ENCODE measurements at places on chromosomes 2 and 18. TPM values are rescaled to one million over a fixed set of nuclear protein-coding genes. Genes with fewer than 3 reads are reported as not detected.
A peak's percentile ranks its signal among the peaks of the same experiment; 100 is the strongest.

- DNase-seq: peak; percentile 69
Observed at GRCh38 chr2:20916604-20917286, 93.8 kb upstream of the LDAH start.

GRCh38 chr2:28415010-28415409 is 22.4 kb downstream of the FOSL2 start:
- DNase-seq: no peak

- no peak for DNase-seq
Observed at GRCh38 chr2:200211643-200212042, 94.8 kb upstream of the SPATS2L start.

DNA sequence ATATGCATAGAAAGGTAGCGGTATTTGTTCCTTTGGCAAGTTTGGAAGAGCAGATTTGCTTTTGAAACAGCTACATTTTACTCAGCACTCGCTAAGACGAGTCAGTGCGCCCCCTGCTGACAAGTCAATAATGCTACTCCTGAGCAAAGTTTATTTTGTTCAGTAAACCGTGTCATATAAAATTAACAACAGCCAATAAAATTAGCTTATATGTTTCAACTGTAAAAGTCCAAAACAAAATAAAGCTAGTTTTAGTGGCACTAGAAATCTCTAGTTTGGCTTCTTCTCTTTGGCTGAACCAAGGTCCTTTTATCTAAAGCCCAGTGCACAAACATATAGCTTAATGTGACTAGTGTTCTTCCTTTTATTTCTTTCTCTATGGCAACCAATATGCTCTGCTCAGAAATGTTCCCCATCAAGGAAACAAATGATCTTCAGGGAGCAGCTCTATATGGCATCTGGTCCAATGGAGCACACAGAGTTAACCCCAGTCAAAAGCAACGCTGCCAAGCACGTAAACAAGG is 4.2 kb upstream of the POU3F3 start:
- peak; percentile 62 for DNase-seq

DNA sequence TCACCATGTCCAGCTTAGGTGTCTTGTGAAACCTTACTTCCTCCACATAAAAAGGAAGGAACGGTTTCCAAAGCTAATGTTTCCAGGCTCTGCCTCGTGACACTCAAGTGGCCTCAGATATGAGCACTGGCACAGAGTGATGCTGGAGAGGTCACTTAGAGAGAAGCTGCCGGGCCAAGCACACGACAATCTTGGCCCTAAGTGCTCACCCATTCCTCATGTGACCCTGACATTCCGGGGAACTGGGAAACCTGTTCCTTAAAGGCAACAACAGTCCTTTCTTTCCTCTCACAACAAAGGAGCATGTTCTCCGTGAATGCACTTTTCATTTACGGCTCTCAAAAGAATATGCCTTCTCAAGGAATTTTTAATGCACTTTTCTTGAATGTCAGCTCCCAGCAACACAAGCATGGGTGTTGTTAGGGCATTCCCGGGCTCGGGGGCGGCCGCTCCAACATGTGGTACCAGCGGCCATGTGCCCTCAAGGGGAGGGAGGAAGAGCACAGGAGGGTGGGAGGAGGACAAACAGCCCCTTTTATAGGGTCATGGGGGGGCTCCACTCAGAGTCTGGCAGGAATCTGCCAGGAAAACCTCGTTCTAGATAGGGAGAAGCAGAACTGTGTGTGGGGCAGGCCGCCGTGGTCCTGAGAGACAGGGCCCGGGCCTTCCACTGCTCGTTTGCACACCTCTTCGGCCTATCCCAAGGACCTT is 118.6 kb downstream of the MBP start:
- DNase-seq: peak; percentile 7

GRCh38 chr2:106890606-106891005 is 4.6 kb upstream of the ST6GAL2 start:
- DNase-seq: no peak

DNA sequence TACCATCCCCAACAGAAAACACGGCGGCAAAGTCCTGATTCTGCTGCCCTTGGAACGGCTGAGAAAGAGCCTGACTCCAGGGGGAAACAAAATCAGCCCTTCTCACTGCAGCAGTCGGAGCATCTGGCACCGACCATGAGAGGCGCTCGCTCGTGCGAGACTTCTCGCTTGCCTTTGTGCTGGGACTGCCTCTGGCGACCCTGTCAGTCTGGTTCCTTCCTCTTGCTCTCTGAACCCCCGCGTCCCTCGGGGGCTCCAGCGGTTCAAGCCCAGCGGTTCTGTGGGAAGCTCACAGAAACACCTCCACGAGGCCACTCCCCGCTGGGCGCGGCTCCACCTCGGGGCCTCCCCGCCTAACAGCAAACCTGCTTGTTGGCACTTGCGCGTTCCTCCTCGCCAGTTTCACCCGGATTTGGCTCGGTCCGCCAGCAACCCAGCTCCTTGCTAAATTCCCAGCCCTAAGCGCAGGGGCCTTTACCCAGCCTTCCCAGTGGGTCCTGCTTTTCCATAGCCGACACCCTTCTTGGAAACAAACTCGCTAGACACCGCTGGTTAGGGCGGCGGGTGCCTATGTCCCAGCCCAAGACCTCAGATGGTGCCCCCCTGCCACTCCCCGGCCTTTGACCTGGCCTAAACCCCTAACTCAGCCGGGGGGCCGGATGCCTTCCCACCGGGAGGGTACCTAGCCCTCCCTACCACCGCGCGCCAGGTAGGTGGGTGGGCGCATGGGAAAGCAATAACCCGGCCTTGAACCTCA is 2.2 kb downstream of the RND3 start:
- DNase-seq: peak; percentile 89

DNA sequence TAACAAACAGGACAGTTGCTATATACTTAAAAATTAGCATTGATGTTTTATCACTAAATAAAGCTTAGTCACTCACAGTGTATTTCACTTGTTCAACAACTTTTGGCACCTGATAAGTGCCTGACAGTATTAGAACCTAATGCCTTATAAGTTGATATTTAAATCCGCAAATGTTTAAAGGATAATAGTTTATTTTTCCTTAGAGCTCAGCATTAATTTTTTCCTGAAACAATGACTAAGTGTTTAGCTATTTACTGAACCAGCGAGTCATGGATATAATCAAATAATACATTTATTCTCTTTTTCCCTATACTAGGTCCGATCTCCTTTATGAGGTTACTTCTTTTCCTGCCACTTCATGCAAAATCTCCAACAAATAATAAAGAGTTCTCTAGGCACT is 146.0 kb upstream of the PGAP1 start:
- no peak for DNase-seq

EML6 gene
- 3.4 TPM for total RNA-seq

- DNase-seq: no peak
Observed at GRCh38 chr2:199955007-199955338, 318 bp downstream of the TYW5 start.

DNA sequence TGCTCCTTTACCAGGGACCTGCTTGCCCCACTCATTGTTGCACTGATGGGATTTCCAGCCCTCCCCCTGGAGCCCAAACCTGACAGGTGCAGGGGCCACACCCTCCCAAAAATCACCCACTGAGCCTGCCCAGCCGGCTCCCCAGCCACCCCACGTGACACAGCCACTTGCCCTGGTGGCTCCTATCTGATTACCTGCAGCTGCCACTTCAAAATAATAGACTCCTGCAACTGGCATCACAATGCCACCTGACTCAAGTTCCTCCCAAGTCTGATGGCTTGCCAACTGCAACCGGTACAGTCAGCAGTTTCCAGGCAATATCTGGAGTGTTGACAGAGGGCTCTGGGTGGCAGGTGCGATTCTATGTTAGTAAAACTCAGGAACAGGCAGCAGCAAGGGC is 66.2 kb downstream of the CRACDL start:
- no peak for DNase-seq

GRCh38 chr18:4196351-4196750 is 258.8 kb downstream of the DLGAP1 start:
- DNase-seq: no peak

FANCL gene
- 91.2 TPM for total RNA-seq

DNA sequence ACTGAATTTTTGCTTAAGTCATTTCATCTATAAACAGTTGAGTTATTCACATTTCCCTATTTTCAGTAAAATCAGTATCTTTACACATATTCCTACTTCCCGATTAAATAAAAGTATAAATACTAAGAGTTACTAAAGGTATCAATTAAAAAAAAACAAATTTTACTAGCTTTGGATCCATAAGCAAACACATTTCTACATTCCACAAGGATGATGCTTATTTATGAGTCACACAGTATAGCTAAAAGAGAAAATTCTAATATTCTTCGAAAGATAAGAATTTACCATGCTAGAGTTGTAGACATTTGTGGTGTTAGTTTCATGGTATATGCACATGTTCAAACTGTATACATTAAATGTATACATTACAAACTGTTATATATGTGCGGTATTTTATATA is 23.7 kb downstream of the PGAP1 start:
- no peak for DNase-seq

GRCh38 chr18:2547477-2548087 is 23.7 kb downstream of the METTL4 start:
- DNase-seq: peak; percentile 66

DNA sequence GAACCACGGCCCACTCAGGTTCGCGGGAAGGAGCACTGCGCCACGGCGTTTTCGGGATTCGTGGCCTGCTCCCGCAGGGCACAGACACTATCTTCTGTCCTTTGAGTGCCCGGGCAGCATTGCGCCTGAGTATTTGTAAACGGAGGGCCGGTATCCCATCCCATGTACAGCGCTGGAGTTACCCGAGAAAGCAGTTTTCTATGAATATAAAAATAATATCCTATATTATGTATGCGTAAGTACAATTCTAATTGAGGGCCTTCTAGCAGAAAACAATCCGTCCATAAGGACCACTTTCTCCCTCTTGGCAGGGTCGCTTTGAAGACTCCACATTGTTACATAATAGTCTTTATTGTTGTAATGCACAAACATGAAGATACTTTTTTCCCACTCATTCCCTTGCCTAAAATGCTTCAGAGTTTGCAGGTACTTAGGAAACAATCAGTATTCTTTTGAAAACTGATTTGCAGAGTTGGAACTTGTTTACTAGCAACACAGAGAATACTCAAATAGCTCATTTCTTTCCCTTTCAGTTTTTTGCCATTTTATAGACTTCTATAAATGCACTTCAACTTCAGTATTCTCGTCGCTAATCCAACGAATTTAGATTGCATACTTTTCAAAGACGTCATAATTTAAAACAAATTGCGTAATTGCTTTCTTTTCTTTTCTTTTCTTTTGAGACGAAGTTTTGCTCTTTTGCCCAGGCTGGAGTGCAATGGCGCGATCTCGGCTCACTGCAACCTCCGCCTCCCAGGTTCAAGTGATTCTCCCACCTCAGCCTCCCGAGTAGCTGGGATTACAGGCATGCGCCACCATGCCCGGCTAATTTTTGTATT is 1.0 kb upstream of the REV1 start:
- no peak for DNase-seq

DNA sequence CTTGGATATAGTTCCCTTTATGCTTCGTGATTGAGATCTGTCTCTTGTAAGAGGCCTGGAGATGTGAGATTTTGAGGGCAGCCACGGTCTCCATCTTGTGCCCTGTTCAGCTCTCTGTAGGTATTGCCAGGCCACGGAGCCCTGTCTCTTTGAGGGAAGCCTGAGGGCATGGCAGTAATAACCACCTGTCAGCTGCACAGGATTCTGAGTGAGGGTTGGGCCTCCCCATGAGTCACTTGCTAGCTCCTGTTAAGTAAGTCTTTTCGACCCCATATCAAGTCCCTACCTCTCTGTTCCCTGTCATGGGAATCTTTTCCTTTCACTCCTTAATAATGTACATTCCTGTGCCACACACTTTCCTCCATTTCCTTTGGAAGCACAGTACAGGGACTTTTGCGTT is 20.4 kb downstream of the LYPD6B start:
- no peak for DNase-seq
